ENCODE measurements at places on chromosomes 6 and 20.

- DNase-seq: no peak
Observed at GRCh38 chr6:149013586-149014344, 266.9 kb downstream of the UST start.

- no peak for DNase-seq
Observed at GRCh38 chr20:19008497-19008896, 194.9 kb downstream of the SCP2D1 start.

GRCh38 chr6:89368107-89368506 is 15.6 kb upstream of the UBE2J1 start:
- no peak for DNase-seq

GRCh38 chr20:11347738-11348137 is 570.0 kb upstream of the BTBD3 start:
- DNase-seq: no peak

GRCh38 chr6:1796706-1797529 is 187.2 kb downstream of the FOXC1 start:
- no peak for DNase-seq

GRCh38 chr6:133977983-133978895 is 25.2 kb downstream of the TBPL1 start:
- DNase-seq: peak; percentile 26

DNA sequence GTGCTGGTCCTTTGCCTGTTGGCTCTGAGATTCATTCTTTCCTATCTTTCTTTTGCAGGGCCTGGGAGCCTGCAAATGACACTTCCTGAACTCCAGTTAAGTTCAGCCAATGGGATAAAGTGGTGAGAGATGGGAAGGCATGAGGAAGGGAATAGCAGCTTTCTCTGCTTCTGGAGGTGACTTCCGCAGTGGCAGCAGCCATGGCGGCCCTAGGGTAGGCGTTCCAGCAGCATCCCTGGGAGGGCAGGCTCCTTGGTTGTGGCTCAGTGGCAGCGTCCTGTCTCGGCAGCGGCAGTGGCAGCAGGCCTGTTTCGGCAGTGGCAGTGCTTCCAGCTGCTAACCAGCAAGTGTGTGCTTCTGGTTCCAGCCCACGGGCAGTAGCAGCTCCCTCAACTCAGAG is 7.3 kb upstream of the MDFI start:
- DNase-seq: no peak

- no peak for DNase-seq
Observed at GRCh38 chr6:160986851-160987250, 4.7 kb upstream of the MAP3K4 start.

DNA sequence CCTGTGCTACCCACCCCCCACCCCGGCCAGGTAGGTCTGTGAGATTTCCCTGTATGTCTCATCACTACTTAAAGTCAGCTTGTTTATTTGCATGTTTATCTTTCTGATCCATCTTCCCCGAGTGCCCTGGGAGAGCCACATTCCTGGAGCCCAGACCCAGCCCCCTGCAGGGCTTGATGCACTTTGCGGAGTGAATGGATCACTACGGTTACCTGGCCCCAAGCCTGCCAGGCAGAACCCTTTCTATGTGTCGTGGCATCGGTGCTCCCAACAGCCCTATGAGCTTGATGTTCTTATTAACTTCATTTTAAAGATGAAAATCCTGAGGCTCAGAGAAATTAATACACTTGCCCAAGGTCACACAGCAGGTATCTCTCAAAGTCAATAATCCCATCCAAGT is 13.6 kb upstream of the SLCO4A1 start:
- no peak for DNase-seq

- DNase-seq: no peak
Observed at GRCh38 chr20:25280051-25280573, 32.2 kb downstream of the PYGB start.

DNA sequence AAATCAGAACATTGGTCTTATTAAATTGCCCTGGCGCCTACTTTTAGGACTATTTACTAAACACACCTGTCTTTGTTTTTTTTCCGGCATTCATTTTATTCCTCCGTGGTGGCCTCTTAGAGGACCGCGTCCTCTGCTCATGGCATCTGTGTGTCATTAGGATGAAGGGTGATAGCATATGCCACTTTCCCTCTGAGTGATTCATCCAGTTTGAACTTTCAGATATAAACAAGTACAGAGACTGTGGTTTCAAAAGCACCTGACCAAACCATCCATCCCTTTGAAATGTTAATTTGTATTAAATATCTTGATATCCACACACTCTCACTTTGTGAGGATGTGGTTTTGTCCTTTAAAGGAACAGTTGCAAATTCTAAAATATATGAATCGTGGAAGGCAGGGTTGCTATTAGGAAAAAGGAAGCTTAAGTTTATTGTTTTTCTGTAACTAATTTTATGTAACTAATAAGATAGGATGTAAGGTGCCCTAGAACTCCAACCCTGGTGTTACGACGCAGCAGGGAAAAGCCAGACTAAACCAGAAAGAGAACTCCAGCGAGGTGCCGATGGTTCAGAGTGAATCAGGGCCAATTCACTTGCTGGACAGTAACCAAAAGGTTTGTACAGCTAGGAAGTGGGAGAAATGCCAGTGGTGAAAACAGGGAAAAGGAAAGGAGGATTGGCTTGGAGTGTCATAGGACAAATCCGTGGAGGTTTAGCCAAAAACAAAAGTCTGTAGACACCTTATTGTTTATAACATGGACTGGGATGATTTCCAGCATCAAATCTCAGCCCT is 98.7 kb downstream of the SHLD1 start:
- peak; percentile 65 for DNase-seq

GRCh38 chr6:41846666-41847237 is 48.4 kb downstream of the USP49 start:
- DNase-seq: peak; percentile 92

- no peak for DNase-seq
Observed at GRCh38 chr6:140478631-140479030, 1104.2 kb upstream of the CITED2 start.

- DNase-seq: no peak
Observed at GRCh38 chr20:59961423-59961822, 3.2 kb downstream of the CDH26 start.

- no peak for DNase-seq
Observed at GRCh38 chr20:36576081-36576445, 2.7 kb downstream of the TGIF2 start.

DNA sequence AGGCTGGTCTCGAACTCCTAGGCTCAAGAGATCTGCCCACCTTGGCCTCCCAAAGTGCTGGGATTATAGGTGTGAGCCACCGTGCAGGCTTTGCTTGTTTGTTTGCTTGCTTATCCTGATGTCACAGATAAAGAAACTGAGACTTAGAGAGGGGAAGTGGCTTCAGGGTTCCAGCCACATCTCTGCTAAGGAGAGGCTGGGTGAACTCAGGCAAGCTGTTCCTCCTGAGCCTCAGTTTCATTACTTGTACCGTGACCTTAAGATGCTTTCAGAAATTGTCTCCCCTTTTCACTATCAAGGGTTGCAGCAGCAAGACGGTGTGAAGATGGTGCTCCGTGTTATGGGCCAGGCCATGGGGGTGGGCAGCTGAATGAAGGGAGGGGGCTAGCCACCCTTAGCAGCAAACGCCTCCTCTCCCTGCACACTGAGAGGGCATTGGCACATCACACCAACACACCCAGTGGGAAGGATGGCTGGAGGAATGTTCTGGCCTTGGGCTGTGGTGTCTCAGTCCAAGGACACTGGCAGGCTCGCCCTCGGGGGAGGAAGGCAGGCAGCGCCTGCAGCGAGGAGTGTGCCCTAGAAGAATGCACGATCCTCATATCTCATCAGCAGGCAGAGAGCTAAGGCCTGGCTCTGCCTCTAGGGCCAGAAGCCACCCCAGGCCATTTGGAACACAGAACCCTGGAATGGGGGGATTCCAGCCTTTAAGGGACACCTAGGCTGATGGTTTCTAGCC is 48.2 kb upstream of the TLDC2 start:
- DNase-seq: no peak

DNA sequence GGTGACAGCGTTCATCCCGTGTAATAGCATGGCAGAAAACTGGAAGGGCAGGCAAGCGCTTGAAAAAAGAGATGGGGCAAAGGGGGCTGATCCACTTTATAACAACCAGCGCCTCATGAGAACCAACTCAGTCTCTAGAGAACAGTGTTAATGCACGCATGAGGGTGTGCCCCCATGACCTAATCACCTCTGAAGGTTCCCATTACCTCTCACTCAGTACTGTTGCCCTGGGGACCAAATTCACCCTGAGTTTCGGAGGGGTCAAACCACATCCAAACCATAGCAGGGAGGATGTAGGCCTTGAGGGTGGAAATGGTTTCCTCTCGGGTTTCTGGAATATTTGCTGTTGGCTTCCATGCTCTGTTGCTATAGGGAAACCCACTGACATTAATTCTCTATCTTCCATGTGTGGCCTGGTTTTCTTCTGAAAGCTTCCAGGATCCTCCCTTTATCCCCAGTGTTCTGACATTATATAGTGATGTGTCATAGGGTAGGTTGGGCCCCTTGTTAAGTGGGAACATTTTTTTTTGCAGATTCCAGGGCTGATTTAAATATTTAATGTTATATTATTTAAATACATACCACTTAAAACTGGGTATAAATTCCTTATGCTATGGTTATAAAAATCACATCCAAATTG is 65.2 kb downstream of the PPP1R14C start:
- DNase-seq: no peak

- no peak for DNase-seq
Observed at GRCh38 chr6:103002282-103002681, 1608.8 kb downstream of the GRIK2 start.

DNA sequence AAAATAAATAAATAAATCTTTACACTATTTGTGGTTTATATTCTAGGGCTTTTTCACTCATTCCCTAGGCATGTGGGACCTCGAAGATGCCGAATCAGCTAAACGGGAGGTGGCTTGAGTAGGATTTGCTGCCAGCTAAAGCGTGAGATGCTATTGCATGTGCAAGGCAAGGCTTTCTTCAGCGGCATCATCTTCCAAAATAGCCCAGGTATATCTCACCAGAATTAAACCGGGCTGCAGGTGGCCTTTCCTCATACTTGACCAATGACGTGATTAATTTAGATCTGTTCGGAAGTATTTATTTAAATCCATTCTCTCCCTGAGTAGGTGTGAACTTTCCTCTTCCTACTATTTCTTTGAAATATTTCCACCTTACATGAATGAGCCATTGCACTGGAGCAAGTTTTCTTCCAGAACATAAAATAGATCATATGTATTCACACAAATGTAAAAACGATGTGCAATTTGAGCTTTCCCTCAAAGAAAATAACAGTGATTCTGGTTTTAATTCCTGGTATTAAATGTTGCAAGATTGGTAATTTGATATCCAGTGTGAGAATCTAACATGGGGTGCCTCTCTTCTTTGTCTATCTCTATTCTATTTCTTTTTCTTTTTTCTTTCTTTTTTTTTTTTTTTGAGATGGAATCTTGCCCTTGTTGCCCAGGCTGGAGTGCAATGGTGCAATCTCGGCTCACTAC is 24.3 kb upstream of the ZNF217 start:
- no peak for DNase-seq

DNA sequence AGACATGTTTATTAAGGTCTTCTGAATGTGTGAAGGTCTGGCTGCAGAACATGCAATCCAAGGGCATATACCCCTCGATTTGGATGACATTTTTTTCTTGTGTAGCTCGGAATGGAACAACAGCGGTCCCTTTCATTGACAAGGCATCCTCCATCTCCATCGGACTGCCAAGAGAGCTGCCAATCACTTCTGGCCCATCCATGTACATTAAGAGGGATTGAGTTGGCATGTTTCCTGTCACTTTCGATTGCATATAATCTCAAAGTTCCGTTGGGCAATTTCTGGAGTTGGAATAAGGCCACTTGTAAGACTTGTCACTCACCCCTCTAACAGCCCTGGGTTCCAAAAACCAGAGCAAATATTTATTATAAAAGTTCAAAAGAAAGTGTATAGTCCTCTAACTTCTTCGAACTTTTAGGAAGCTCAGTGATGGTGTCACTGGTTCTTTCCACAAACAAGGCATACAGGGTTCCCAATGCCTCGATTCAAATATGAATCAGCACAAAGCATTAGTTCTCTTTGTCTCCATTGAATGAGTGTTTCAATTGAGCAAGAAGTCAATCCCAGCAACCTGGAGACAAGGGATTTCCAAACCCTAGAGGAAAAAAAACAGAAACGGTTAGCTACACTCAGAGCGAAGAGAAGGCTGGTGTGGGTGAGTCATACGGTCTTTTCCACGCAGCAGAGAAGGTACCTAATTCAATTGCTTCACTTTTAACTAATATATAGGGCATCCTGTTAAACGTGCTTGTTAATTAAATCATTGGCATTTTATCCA is 10.9 kb downstream of the ZNF217 start:
- peak; percentile 74 for DNase-seq

DNA sequence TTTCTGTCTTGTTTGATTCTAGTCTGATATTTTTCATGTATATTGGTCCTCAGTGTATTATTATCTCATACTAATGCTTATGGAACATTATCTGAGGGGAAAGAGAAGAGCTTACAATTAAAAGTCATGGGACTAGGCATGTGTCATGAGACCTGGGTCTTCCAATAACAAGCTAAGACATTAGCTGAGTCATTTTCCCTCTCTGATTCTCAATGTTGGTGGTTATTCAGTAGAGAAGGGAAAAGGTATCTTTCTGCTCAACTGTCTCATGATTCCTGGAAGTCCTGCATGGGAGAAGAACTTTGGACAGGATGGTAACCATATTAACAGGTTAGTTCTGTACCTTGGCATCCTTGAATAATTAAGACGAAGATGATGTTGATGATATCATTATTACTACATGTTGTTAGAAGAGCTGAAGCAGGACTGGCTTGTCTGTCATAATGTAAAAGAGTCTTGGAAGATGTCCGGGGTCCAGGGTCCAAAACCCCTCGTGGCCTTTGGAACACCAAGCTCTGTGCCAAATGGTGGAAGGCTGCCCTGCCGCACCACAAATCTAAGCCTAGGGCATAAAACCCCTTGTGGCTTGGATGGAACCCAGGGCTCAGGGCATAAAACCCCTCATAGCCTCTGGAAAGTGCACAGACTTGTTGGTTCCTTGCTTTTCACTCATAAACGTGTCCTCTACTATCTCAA is 19.1 kb downstream of the TRIM38 start:
- DNase-seq: no peak

DNA sequence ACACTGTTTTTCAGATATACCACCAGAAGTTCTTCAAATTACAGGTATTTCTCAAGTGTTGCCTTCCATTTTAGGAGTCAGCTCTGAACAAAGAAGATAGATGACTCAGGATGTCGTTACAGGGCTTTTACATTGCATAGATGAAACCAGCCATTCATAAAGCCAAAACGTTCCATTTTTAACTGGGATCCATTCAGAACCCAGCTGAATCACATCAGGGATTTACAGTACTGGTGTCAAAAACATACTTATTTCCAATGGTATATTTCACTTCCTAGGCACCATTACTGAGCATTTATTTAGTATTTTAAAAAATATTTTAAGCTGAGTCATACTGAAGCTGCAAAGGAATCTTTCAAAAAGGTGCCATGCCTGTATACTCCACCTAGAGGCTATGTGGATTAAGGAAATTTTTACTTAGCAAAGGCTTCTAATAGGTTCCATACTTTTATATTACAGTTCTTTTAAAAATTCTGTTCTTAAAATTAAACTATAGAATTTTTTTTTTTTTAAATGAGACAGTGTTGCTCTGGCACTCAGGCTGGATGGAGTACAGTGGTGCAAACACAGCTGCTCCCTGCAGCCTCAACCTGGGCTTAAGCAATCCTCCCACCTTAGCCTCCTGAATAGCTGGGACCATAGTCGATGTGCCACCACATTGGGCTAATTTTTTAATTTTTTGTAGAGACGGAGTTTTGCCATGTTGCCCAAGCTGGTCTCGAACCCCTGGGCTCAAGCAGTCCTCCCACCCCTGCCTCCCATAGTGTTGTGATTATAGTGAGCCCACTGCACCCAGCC is 2.6 kb downstream of the ASF1A start:
- DNase-seq: no peak
